Activated naive CD8-positive, alpha-beta T cell treated with anti-CD3 and anti-CD28 coated beads for 36 hours (primary cell): ENCODE measurements at places on chromosomes 1 and 21. TPM values are rescaled to one million over a fixed set of nuclear protein-coding genes. Genes with fewer than 3 reads are reported as not detected.

The PLPP3 gene
- not detected for total RNA-seq

GRCh38 chr1:246110343-246111219 is 396.5 kb downstream of the SMYD3 start:
- H3K4me1 ChIP-seq, result no peaks in the 10 kb centered on the region
- no peaks in the 10 kb centered on the region for H3K27me3 ChIP-seq
- DNase-seq, result no peak
- no peak overlapping the region for H3K27ac ChIP-seq
- peaks cover 7% of the 10 kb centered on the region for H3K36me3 ChIP-seq

- H3K4me1 ChIP-seq, result no peaks in the 10 kb centered on the region
- H3K4me3 ChIP-seq, result no peak overlapping the region
- no peak for DNase-seq
- H3K36me3 ChIP-seq, result no peaks in the 10 kb centered on the region
Measured at GRCh38 chr1:225517697-225518096, 89.9 kb upstream of the LBR start.

DNA sequence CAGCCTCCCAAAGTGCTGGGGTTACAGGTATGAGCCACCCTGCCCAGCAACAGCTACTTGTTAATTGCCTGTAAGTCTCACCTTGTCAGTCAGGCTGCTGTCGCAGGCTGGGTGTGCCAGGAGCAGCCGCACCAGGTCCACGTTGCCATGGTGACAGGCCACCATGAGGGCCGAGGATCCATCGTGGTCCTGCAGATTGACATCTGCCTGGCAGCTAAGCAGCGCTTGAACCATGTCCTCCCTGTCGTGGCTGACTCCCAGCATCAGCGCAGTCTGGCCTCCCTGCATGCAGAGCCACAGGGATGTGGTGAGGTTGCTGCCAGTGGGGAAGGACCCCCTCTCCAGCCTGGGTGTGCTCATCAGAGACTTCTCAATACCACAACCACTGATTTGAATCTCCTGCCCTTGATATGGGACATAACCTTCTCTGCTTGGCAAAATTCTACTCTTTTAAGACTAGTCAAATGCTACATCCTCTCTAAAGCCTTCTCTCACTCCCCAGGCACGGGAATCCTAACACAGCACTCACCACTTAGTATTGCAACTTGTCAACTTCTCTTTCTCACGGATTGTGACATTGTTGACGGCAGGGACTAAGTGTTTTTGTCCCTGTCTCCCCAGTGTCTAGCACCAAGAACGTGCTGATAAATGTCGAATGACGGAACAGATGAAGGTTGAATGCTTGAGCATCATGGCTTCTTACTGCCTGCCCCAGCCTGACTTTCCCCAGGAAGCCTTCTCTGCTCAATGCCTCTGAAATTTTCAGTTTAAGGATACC is 52.9 kb downstream of the L1TD1 start:
- H3K4me1 ChIP-seq, result no peaks in the 10 kb centered on the region
- DNase-seq, result no peak
- no peak overlapping the region for H3K27ac ChIP-seq

DNA sequence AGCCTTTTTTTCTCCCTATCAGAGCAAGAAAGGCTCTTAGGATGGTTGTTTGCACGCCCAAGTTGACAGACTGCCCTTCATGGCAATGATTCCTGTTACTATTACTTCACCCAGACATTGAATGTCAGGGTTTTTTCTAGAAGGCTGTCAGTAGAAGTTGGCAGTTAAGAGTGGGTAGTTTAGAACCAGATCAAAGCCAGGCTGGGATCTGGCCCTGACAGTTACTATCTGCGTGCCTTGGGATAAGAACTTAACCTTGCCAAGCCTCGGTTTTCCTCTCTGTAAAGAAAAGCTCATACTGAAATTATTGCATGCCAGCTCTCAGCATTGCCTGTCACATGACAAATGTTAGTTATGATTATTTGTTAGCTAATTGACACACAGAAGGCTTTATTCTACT is 58.7 kb upstream of the PPP2R5A start:
- no peak overlapping the region for H3K27ac ChIP-seq
- H3K4me3 ChIP-seq, result no peak overlapping the region
- H3K4me1 ChIP-seq, result peaks cover 23% of the 10 kb centered on the region
- no peak for DNase-seq
- no peaks in the 10 kb centered on the region for H3K27me3 ChIP-seq

DNA sequence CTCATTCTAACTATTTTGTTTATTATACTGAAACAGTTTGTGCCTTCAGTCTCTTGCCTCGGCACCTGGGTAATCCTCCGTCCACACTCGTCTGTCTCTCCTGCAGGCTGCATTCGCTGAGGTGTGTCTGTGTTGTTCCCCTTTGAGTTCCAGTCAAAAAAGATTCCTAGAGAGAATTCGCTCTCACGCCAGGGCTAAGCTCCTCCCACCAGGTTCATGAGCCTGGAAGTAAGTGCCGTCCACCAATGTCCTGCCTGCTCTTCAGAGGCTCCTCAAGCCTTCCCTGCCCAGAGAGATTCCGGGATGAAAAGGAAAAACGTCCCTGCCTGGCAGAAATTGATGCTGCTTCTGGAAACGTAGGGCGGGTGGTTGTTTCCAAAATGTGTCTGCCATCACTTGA is 12.9 kb downstream of the KIAA2013 start:
- peaks cover 4% of the 10 kb centered on the region for H3K36me3 ChIP-seq
- peaks cover 13% of the 10 kb centered on the region for H3K4me1 ChIP-seq
- no peak for DNase-seq
- no peak overlapping the region for H3K4me3 ChIP-seq
- no peak overlapping the region for H3K27ac ChIP-seq
- peaks cover 11% of the 10 kb centered on the region for H3K27me3 ChIP-seq

GRCh38 chr1:228315945-228316588 is 90.6 kb downstream of the TRIM11 start:
- no peak overlapping the region for H3K4me3 ChIP-seq
- H3K4me1 ChIP-seq, result no peaks in the 10 kb centered on the region
- no peak overlapping the region for H3K27ac ChIP-seq

DNA sequence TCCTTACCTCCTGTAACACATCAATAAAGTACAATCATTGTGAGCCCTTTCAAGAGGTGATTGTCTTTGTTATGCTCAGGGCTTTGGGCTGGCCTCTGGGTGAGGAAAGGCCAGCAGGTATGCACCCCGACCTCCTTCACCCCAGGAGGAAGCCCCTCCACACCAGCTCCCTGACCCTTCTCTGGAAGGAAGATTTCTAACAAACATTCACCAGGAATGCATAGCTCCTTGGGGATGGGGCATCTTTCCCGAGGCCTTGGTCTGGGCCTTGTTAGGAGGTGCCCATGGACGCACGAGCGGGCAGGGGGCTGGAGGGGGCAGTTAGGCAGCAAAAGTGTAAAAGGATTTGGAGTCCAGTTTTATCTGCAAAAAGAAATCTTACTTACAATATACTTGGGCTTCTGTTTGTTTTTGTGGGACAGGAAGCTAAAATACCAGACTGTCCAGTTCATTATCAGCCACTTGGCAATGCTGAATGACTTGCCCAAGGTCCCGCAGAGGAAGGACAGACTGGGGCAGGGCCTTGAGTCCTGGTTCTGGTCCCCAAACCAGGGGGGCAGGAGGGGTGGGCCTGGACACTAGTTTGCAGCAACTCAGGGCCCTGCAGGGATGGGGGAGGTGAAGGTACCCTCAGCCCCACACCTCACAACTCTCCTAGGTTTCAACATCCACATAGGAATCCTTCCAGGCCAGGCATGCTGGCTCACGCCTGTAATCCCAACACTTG is 10.1 kb downstream of the ZC3H12A start:
- H3K4me3 ChIP-seq, result no peak overlapping the region
- H3K4me1 ChIP-seq, result peaks cover 38% of the 10 kb centered on the region
- H3K27ac ChIP-seq, result peak overlapping the region; percentile 16
- H3K27me3 ChIP-seq, result no peaks in the 10 kb centered on the region
- H3K36me3 ChIP-seq, result peaks cover 30% of the 10 kb centered on the region

DNA sequence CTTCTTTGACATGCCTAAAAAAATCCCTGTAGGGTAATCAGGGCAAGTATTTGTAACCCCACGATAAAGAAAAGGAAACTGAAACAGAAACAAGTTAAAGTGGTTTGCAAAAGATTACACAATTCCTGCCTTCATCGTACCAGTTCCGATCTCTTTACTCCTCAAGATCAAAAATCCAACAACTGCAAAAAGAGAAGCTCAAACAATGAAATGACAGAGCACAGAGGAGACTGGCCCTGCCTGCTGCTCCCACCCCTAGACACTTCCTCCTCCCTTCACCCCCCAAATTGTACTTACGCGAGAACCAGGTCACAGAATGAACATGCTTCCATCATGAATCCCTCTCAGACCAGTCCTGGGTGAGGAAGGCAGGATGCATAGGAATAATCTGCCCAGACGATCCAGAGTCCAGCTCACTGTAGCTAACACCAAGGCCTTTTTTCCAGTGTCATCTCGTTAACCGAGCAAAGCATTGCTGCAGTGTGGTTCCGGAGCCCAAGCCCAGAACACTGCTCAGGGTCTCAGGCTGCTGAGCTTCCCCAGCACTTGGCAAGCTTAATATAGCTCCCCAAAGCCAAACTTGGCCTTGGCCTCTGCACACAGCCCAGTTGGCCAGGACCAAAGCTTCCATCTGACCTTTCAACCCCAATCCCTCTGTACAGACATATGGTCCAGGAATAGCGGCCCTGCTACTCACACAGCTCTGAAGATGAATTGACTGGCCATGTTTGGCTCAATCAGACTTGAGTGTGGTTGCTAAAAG is 20.3 kb downstream of the RXRG start:
- H3K4me3 ChIP-seq, result peak overlapping the region; percentile 54
- H3K36me3 ChIP-seq, result no peaks in the 10 kb centered on the region
- H3K27me3 ChIP-seq, result no peaks in the 10 kb centered on the region
- H3K4me1 ChIP-seq, result peaks cover 11% of the 10 kb centered on the region
- no peak for DNase-seq

DNA sequence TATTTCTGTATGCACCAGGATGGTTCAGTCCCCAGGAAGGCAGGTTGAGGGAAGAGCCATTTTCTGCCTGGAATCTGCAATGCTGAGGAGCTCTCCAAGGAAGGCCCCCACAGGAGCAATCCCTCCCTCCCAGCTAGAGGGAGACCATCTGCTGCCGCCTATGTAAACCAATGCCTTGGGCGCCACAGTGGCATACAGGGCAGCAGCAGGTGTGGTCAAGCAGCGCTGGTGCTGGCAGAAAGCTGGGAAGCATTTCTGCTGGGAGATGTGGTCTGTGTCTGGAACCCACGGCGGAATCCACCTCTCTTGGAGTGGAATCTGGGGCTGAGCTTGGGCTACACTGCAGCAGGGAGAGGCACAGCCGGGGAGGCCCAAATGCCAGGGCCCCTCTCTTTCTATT is 283.3 kb downstream of the RRAGC start:
- DNase-seq, result no peak
- no peak overlapping the region for H3K27ac ChIP-seq
- peaks cover 12% of the 10 kb centered on the region for H3K4me1 ChIP-seq
- H3K36me3 ChIP-seq, result no peaks in the 10 kb centered on the region
- no peak overlapping the region for H3K4me3 ChIP-seq
- H3K27me3 ChIP-seq, result peaks cover 49% of the 10 kb centered on the region

GRCh38 chr21:32929633-32930038 is 96.1 kb upstream of the OLIG2 start:
- H3K4me1 ChIP-seq, result peaks cover 33% of the 10 kb centered on the region
- peaks cover 27% of the 10 kb centered on the region for H3K36me3 ChIP-seq
- peak; percentile 11 for DNase-seq
- H3K4me3 ChIP-seq, result peak overlapping the region; percentile 6

- H3K4me1 ChIP-seq, result peaks cover 18% of the 10 kb centered on the region
- H3K36me3 ChIP-seq, result no peaks in the 10 kb centered on the region
- H3K27ac ChIP-seq, result no peak overlapping the region
- peaks cover 48% of the 10 kb centered on the region for H3K27me3 ChIP-seq
- no peak overlapping the region for H3K4me3 ChIP-seq
Measured at GRCh38 chr1:33379631-33380354, 51.1 kb downstream of the PHC2 start.

DNA sequence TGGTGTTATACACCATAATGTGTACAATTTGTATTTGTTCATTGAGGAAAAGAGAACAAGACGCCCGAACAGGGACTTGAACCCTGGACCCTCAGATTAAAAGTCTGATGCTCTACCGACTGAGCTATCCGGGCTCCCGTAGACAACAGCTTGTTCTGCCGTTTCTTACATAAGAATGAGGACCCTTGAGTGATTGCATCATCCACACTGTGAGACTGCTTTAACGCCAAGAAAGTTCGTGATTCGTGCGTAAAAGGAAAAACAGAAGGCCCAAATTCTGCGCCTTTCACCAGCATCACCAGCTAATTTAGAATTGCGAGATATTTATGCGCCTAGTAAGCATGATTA is 9.3 kb upstream of the MDM4 start:
- H3K27ac ChIP-seq, result peak overlapping the region; percentile 99
- peak overlapping the region; percentile 87 for H3K4me3 ChIP-seq
- H3K4me1 ChIP-seq, result peaks cover 27% of the 10 kb centered on the region
- peak; percentile 84 for DNase-seq

GRCh38 chr1:115051850-115052249 is 22.2 kb downstream of the TSHB start:
- no peak overlapping the region for H3K4me3 ChIP-seq
- no peaks in the 10 kb centered on the region for H3K27me3 ChIP-seq
- no peaks in the 10 kb centered on the region for H3K36me3 ChIP-seq

DNA sequence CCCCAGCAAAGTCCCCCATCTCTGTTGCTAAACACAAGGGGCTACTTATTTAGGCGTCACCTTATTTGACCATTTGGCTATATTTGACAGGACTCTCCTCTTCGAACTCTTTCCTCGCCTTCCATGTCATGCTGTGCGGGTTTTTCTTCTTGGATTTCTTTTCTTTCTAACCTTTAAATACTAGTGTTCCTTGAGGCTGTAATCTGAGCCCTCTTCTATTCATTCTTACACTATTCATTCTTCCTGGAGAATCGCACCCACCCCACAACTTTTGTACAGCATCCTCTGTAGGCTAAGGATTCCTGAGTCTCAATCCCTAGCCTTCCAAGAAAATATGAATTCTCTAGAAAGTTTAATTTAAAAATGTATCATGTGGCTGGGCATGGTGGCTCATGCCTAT is 61.7 kb upstream of the C1orf115 start:
- DNase-seq, result no peak
- no peak overlapping the region for H3K4me3 ChIP-seq
- H3K4me1 ChIP-seq, result no peaks in the 10 kb centered on the region
- no peak overlapping the region for H3K27ac ChIP-seq
- peaks cover 6% of the 10 kb centered on the region for H3K27me3 ChIP-seq

DNA sequence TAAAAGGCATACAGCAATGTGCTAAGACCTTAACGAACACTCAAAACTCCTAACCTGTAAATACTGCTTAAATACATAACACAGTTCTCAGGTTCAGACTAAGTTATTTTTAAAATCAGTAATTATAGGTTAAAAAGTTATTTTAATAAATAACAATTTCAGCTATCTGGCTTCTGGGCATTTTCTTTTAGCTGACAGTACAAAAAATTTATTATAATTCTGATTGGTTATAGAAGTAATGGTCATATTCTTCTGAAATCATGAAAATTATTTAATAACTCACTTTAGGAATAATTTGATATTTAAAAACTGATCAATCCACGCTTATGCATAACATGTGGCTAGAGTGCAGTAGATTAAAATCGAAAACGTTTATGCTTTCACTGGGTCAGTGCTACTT is 10.7 kb downstream of the RGS18 start:
- H3K36me3 ChIP-seq, result no peaks in the 10 kb centered on the region
- no peak overlapping the region for H3K27ac ChIP-seq
- H3K4me1 ChIP-seq, result no peaks in the 10 kb centered on the region
- H3K4me3 ChIP-seq, result no peak overlapping the region
- H3K27me3 ChIP-seq, result no peaks in the 10 kb centered on the region
